ENCODE measurements at places on chromosomes 4 and X.

GRCh38 chr4:147891476-147892115 lies 159.7 kb downstream of the ARHGAP10 start:
- DNase-seq = no peak

DNA sequence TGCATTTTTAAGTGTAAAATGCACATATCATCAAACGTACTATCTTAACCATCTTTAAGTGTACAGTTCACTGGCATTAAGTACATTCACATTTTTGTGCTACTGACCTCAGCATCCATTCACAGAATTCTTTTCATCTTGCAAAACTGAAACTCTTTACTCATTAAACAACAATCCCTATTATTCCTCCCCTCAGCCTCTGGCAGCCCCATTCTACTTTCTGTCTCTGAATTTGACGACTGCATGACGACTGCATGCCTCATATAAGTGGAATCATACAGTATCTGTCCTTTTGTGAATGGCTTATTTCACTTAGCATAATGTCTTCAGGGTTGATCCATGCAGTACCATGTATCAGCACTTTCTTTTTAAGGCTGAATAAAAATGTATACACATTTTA lies 38.7 kb downstream of the CNKSR2 start:
- peak; percentile 43 for DNase-seq

DNA sequence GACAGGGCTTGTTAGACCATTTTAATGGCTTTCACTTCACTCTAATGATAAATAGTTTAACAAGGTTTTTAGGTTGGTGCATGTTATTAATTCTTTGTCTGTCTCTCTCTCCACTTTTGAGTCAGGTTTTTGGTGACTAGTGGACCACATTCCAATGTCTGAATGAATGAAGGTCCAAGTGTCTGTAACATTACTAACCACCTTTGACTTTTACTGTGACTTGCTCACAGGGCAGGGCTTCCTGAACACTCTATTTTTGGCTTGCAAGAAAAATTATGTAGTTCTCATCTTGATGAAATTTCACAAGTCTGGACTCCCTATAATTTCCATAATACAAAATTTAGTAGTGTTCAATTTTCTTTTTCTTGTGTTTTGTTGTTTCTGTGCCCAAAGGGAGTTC lies 78.9 kb upstream of the BMPR1B start:
- no peak for DNase-seq

GRCh38 chrX:71492231-71493065 lies 40.5 kb upstream of the OGT start:
- DNase-seq = no peak

DNA sequence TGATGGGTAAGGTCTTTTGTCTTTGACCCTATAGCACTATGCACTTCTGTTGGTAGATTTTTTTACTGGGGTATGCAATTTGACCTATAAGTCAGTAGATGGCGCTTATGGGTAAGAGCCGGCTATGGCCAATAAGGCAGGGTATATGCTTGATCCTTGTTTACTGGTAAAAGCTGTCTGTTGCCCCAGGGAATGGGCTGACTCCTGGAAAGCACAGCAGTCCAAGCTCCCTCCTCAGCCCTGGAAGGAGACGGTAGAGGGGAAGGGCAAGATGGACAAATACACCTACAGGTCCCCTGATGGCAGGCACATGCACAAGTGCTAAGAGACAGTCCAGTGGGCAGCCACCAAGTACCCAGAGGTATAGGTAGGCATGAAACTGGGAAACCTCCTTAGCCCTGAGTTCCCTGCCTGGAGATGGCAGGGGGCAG lies 63.7 kb downstream of the ADAMTS3 start:
- no peak for DNase-seq

DNA sequence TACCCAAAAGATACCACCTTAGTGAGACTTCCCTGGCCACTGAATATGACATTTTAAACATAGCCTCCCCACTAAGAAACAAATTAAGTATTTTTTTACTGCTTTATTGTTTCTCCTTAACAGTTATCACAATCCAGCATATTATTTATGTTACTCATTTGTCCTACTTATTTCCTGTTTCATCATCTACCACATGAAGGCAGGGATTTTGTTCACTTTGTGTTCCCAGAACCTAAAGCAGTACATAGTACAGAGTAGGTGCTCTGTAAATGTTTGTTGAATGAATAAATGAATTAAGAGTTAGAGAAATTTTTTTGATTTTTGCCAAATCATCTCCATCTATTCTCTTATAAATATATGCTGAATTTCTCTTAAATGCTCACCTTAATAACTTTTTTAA lies 318.4 kb upstream of the GIMD1 start:
- no peak for DNase-seq

DNA sequence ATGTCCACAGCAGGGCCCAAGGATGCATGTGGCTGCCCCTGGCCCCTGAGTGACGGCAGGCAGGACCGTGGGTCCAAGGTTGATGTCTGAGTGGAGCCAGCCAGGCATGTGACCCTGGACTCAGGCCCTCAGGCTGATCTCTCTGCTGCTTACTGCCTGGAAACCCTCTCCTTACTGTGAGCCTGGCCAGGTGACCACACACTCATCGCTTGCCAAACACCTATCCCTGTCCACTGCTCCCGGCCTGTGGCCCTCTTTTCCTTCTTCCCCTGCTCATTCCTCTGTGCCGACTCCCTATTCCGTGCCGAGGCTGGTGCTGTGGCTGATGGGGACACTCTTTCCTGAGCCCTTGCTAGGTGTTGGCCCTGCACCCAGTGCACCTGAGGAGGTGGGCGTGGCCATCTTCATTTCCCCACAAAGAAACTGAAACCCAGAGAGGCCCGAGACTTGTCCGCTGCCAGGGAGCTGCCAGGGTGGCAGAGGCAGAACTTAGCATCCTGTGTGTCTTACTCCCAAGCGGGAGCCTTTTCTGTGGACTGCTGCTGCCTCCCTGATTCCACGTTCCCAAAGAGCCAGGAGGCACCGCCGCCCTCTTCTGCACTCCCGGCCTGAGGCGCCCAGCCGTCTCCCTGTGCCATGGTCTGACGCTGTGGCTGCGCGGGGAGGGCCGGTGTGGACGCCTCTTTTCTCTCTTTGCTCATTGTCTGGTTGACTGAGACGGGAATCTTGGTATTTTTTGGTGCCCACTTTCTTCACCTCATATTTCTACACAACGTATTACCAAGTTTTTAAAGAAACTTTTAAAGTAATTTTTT lies 11.2 kb upstream of the RNF4 start:
- DNase-seq = no peak

- DNase-seq = no peak
These were observed 2629.2 kb downstream of the PCDH7 start for GRCh38 chr4:33349376-33349775.

Data from HS-27A (cell line).